ENCODE measurements at places on chromosomes 1 and 21.

- no peak for DNase-seq
Measured at GRCh38 chr1:50228871-50229384, 120.2 kb downstream of the ELAVL4 start.

- DNase-seq = no peak
Measured at GRCh38 chr1:7234471-7234755, 449.2 kb downstream of the CAMTA1 start.

- no peak for DNase-seq
Measured at GRCh38 chr1:234730770-234731568, 121.0 kb upstream of the IRF2BP2 start.

DNA sequence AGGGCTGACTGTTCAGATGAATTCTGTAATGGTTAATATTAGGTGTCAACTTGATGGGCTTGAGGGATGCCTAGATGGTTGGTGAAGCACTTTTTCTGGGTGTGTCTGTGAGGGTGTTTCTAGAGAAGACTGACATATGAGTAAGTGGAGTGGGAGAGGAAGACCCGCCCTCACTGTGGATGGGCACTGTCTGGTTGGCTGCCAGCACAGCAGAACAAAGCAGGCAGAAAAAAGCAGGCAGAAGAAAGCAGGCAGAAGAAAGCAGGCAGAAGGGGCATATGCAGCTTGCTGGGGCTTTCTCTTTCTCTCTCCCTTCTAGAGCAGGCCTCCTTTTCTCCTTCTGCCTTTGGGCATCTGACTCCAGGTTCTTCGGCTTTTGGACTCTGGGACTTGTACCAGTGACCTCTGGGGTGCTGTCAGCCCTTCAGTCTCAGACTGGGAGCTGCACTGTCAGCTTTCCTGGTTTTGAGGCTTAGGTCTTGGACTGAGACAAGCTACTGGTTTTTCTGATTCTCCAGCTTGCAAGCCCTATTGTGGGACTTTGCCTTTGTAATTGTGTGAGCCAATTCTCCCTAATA lies 42.9 kb upstream of the CD2 start:
- DNase-seq = no peak

DNA sequence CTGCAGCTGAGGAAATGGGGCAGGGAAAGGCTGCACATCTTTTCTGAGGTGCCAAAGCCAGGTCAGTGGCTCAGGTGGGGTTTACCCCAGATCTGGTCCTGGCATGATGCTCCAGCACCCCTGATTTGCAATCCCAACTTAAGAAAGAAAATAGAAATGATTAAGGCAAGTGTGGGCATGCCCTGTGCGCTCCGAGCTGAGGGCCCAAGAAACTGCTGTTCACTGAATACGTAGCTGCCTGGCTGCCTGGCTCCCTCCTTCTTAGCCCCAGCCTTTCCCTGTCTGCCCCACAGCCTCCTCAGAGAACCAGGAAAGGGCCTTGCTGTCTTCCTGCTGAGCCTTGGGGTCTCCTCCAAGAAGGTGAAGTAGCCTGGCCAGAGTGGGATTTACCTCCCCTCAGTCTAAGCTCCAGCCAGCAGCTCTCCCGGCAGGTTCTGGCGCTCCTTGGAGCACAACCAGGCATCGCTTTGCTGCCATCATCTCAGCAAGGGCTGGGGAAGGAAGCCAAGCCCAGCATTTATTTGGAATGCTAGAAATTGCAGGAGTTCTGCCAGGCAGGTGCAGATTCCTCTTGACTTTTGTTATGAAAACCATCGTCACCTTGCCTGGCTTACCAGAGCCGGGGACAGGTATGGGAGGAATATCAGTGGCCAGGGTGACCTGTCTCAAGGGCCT lies 51.3 kb upstream of the SELENON start:
- no peak for DNase-seq

GRCh38 chr21:44443891-44444285 lies 11.4 kb upstream of the LRRC3 start:
- no peak for DNase-seq

DNA sequence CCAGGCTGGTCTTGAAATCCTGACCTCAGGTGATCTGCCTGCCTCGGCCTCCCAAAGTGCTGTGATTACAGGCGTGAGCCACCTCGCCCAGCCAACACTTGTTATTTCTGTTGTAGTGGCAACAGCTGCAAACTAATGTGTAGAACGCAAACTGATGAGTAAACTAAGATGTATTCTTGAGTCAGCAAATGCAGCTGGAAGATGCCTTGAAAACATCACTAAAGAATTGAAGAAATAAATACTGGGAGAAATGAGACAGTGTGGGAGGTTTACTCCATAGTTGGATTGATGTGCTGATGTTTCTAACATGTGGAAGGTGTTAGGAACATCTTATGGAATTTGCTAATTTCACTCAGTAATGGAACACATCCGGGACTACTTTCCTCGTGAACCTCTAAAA lies 61.3 kb upstream of the KCNE2 start:
- DNase-seq = no peak
